KBM-7 (cell line): ENCODE measurements at places on chromosomes 5 and 9.
A peak's percentile ranks its signal among the peaks of the same experiment; 100 is the strongest.

DNA sequence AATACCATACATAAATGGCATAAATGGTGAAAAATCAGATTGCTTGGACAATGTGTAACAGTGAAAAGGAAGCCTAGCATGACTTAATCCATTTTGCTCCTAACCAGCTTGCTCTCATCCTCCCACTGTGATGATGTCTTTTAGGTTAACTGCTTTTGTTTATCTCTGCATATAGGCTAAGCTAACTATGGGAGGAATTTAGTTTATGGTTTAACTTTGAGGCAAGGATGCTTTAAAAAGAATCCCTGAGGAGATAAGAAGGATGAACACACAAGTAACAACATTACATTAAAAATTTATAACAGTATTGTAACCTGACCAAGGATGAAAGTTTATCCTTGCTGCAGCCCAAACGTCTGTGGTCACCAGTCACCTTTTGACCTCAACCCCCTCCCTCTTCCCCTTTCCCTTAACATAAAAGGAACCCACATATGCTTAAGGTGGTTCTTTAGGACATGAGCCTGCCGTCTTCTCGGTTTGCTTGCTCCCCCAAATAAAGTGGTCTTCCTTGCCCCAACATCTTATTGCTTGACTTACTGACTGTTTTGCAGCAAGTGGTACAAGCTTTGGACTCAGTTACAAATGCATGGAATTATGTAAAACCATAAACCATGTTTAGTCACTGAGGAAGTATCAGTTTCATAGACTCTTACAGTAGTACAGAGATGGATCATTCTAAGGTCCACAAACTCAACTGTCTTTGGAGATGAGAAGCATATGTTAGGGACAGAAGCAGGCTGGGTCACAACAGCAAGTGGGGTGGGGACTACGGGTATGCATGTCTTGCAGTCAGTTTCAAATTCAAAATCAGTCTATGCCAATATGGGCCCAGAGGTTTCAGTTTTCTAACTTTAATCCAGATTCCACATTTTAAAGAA, 31.3 kb downstream of the AGXT2 start:
- no peak for DNase-seq

DNA sequence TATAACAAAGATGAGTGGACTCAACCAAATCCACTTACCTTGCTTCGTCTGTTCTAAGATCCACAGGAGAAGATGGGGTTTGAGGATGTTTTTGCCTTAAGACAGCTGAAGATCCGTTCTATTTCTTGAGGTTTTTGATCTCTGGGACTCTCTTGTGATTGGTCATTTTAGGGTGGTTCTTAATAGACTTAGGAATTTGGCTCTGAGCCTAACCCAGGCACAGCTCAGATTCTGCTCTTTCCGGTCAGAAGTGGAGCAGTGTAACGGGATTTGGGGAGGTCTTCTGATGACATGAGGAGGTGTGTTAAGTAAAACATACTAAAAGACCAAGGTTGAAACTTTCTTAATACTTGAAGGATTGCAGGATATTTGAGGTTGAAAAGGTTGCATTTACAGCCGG, 166.9 kb downstream of the DMRT2 start:
- no peak for DNase-seq

GRCh38 chr5:73160239-73160671, 12.7 kb upstream of the TMEM174 start:
- DNase-seq: peak; percentile 75

DNA sequence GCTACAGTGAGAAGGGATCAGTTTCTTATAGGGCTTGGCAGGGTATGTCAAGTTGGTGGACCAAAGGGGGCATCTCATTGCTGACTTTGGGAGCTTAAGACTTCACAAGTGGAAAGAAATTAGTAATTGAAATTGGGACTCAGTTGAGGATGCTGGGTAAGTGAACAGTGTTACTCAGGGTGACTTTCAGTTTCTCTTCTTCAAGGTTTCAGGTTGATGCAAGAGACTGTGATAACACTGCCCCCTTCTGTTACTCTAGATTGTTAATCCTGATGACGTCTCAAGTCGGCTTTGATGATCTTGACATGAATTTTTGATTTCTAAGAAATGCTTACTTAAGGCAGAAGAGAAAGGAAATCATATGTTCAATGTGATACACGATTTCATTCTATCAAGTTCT, 21.3 kb downstream of the KCTD16 start:
- DNase-seq: peak; percentile 63
